ENCODE measurements at places on chromosomes 3 and 15.

GRCh38 chr15:70088887-70089691, 8.6 kb downstream of the TLE3 start:
- no peak for DNase-seq

GRCh38 chr3:169923831-169924230, 12.5 kb downstream of the SAMD7 start:
- DNase-seq, result no peak

DNA sequence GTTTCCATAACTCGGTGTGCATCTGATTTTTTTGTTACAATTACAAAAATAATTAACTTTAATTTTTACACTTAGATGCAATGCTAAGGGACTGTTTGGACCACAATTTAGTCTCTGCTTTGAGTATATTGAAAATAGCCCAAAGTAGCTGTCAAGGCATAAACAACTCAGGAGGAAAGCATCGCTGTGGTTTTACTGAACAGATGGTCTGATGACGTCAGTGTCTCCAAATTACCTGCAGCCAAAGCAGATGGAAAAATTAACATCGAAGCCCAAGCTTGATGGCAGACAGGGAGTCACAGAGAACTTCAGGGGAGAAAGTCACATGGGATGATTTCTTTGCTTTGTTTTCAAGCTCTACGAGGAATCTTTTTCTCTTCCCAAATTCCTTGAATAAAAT, 83.1 kb upstream of the PLCL2 start:
- no peak for DNase-seq

- peak; percentile 71 for DNase-seq
Observed at GRCh38 chr3:160038862-160039562, 50.4 kb downstream of the IL12A start.

- no peak for DNase-seq
Observed at GRCh38 chr3:142104763-142105162, 44.6 kb downstream of the TFDP2 start.

GRCh38 chr3:71680603-71681002, 44.6 kb downstream of the EIF4E3 start:
- no peak for DNase-seq

GRCh38 chr3:55609230-55609827, 122.2 kb upstream of the WNT5A start:
- no peak for DNase-seq

DNA sequence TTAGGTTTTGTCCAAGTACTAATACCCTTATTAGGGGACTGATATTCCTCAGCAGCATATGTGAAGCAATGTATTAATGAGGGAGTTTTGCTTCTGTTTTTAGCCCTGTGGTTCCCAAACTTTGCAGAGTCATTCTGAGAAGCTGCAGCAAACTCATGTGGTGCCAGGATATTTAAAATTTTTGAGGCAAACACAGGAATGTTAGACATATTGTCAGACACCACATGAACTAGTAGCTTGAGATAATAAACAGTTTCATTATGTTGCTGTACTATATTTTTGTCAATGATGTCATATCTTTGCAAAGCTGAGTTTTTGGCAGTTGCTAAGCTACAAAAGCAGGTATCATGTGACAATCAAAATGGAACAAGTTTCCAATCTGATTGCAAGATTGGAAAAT, 36.6 kb downstream of the ATP6V1A start:
- DNase-seq, result no peak

DNA sequence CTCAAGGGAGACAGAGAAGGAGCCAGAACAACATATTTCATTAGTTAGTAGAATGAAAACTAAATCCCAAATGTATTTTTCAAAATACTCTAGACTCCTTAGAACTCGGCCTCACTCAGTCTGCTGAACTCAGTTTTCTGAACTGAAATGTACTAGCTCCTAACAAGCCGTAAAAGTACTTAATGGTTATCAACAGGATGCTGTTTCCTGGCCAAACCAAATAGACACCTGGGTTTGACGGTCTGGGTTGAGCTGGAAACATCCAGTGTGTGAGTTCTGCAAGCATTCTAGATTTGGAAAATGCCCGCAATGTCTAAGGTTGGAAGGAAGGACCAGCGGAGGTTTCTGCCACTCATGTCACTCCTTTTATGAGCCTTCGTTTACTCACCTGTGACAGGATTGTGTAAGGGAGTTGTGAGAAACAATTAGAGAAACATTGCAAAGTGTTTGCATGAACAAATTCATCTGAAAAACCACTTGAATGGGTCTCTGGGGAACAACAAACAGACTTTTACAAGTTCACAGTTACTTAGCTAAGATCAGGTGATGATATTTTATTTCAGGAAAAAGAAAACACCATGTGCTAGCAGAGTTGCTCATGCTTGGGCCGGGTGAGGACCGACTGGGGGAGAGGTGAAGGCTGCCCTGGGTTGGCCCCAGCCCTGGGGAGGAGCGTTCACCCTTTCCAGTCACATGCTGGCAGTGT, 151.0 kb downstream of the ALDH1A2 start:
- no peak for DNase-seq

DNA sequence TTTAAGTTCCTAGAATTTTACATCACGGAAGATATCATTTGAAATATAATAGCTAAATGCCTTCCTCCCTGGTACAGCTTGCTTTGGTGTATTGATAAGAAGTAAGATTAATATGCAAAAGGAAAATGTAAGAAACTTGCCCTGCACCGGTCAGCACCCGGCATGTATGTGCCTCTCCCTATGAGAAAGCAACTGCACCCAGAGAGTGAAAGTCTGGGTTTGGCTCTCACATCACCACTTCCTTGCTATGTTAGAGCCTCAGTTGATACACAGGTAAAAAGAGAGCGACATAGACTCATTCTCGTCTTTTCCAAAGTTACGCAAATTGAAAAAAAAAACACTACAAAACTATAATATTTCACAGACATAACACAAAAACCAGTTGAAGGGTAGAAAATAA, 96.7 kb downstream of the FOXP1 start:
- DNase-seq, result no peak

- no peak for DNase-seq
Observed at GRCh38 chr3:134993011-134993410, 198.0 kb downstream of the EPHB1 start.

DNA sequence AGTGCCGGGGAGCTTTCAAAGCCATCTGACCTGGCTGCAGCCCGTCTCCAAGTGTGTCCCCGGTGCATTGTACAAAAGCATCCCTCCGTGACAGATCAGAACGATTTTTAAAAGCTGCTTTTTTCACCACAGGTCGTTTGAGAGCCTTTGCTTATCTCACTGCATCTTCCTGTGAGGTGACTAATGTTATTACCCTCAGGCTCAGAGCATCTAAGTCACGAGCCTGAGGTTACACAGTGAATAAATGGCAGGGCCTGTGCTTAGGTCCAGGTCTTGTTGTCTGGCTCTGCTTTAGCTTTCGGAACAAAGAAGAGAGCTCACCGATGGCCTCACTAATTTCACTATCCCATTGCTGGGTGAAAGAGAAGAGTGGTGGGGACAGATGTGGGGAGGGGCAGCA, 83.3 kb downstream of the SEC22A start:
- no peak for DNase-seq

- no peak for DNase-seq
Observed at GRCh38 chr15:59307165-59307537, 65.5 kb downstream of the MYO1E start.

- DNase-seq, result no peak
Observed at GRCh38 chr3:73572368-73572767, 52.4 kb downstream of the PDZRN3 start.

DNA sequence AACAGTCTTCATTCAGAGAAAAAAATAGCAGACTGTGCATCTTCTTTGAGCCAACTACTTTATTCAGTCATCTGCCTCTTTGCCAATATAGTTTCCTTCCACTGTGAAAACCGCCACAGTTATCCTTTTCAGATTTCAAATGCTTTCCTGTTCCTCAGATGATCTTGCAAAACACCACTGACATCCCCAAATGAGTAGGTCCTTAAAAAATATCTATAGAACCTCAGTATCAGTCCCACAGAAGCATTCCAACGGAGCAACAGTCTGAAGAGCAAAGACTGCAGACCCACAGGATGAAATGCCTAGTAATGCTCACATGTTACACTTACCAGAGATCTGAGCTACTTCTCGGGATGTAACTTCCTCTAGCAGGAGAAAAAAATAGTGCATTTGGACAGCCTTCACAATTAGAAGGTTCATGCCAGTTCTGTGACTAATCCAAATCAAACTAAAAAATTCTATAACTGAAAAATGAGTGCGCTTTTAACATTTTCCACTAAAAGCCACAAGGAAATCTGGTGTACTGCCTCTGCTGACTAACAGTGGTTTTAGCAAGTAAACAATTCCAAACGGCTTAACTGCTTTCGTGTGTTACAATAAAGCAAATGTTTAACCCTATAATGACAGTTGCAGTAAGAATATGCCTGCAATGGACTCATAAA, at the start of gene ANKRD28:
Gene ANKRD28, minus strand, starts transcription at position 338 of the 662 bp plus-strand sequence. CDS start 1,458 bp downstream, outside the sequence.
- DNase-seq, result peak; percentile 49

DNA sequence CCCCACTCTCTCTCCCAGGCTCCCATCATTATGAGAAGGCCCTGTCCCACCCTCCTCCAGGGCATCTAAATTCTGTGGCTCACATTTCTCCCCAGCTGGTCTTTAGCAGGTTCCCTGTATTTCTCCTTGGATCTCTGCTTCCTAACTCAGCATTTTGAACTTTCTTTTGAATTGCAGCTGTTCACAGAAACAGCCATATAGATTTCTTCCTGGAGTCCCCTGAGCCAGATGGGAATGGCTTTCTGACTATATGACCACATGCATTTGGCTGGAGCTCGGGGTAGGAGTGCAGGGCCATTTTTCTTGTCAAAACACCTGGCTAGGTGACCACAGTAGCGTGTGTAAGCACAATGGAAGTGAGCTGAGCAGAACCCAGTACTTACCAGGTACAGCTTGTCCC, 22.0 kb downstream of the RBP2 start:
- DNase-seq, result no peak

- DNase-seq, result no peak
Observed at GRCh38 chr3:63207066-63207590, 71.0 kb upstream of the SYNPR start.

DNA sequence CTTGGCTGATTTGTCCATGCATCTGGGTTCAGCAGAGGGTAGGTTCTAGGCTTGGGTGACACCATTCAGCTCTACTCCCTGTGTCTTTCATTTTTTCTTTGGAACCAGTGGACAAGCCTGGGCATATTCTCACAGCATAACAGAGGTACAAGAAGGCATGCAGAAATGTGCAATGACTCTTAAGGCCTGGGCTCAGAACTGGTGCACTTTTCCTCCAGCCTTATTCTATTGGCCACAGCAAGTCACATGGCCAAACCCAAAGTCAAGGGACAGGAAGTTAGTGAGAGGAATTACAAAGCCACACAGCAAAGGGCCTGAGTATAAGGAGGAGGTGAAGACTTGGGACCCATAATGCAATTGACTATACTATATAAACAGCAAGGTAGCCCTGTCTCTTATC, 200.9 kb upstream of the CTDSPL start:
- DNase-seq, result no peak

DNA sequence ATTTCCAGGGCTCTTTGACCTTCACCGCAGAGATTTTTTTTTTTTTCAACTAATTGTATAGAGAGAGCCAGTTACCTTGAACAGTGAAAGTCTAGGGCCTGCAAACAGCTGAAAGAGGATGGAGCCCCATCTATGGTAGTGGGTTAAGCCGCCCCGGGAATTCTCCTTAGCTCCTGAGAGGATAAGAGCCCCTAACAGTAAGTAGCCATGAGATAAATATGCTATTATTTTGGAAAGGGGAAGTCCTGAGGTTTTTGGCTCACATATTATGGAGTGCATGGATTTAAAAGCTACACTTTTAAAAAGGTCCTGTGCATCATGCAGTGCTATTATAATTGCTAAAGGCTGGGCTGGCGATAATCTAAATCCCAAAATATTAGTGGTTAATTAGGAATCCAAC, 115.0 kb downstream of the FBN1 start:
- no peak for DNase-seq

GRCh38 chr3:185900228-185900627, 37.6 kb downstream of the TRA2B start:
- no peak for DNase-seq

DNA sequence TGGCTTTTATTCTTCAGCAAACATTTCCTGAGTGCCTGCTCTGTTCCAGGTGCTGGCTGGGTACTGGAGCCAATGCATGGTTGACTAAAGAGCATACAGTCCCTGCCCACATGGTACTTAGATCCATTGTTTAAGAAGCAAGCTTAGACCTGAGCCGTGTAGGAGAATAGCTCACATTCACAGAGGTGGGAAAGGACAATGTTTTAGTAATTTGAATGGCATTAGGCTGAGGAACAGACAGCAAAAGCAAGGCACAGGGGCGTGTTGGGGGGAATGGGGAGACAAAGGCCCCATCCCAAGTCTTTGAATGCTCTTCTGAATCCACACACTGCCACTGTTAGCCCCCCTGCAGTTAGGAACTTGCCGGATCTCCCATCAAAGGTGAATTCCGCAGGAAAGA, 388.2 kb upstream of the RGMA start:
- DNase-seq, result peak; percentile 61

GRCh38 chr3:34862456-34862855, 776.9 kb upstream of the ARPP21 start:
- DNase-seq, result no peak

DNA sequence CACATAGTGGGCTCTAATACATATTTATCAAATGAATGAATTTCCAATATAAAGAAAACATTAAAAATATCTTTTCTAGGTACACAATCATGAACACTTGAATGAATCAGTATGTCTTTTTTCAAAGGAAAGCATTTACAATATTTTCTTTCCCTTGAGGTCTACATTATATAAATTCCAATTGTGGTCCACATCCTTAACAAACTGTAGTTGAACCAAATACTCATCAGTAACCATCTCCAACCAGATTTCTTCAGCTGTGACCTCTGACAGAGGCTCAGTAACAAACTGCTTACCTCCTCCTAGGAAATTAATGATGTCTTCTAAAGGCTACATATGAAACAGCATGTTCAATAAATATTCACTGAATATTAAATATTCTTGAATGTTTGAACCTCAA, 58.8 kb downstream of the CFAP20DC start:
- DNase-seq, result no peak

DNA sequence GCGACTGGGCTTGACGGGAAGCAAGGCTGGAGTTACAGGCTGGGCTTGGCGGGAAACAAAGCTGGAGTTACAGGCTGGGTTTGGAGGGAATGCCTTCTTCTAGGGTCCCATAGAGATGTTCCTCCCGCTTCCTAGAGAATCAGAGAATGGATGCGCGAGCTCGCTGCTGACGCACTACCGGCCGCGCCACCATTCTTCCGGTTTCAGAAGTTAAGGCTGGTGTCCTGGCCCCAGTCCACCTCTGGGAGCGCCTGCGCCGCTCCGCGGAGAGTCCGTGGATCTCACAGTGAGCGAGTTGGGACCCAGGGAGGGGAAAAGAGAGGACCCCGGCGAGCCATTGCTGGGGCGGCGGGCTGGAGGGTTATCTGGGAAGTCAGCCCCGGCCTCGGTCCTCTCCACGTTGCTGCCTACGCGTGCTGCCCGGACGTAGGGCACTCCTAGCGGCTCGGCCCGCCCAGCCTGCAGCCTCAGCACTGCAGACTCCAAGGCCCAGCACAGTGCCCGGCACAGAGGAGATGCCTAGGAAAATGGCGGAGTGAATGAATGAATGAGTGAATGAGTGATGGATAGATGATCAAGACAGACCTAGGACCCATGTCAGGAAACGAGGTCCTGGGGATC, at the start of gene ZNF502:
Gene ZNF502, plus strand, starts transcription at position 206 of the 621 bp plus-strand sequence. CDS start 7,602 bp downstream, outside the sequence.
- DNase-seq, result peak; percentile 78

- no peak for DNase-seq
Observed at GRCh38 chr15:100842756-100843730, 36.6 kb upstream of the ALDH1A3 start.
